ENCODE measurements at places on chromosomes 3 and 15. TPM values are rescaled to one million over a fixed set of nuclear protein-coding genes. Genes with fewer than 3 reads are reported as not detected.

Gene POTEB3
- not detected for total RNA-seq

GRCh38 chr15:31557899-31558298 lies 231.3 kb downstream of the KLF13 start:
- DNase-seq: no peak

Gene SNTN
- total RNA-seq: not detected

GRCh38 chr3:134768116-134768515 lies 26.9 kb upstream of the EPHB1 start:
- no peak for DNase-seq

GRCh38 chr15:68354268-68354667 lies 76.7 kb downstream of the FEM1B start:
- no peak for DNase-seq

DNA sequence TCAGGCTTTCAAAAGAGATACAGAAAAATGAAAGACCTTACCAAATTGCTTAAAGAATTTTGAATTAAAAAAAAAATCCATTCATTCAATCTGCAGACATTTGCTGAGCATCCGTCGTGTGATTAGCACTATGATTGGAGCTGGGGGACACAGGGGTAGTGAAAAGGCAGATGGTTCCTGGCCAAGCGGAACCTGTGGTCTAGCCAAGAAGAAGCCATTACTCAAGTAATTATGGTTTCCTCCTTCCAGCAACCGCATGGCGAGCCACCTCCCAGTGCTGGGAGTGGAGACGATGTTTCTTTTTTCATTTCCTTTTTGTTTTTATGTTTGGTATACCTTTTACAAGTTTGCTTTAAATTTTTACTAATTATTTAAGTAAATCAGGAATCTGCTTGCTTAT lies 140.2 kb downstream of the CACNA2D3 start:
- DNase-seq: no peak

Gene ATRIP
- 15.6 TPM for total RNA-seq

Gene SRGAP3
- total RNA-seq: 2.8 TPM

DNA sequence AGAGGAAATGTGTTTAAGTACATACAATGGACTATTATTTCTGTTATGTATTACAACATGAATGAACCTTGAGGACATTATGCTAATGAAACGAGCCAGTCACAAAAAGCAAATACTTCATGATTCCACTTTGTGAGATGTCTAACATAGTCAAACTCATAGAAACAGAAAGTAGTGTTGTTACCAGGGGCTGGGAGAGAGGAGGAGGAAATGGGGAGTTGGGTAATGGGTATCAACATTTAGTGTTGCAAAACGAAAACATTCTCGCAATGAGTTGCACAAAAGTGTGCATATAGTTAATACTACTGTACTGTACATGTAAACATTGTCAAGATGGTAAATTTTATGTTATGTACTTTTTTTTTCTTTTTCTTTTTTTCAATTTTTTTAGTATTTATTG lies 194.3 kb downstream of the IL5RA start:
- no peak for DNase-seq

DNA sequence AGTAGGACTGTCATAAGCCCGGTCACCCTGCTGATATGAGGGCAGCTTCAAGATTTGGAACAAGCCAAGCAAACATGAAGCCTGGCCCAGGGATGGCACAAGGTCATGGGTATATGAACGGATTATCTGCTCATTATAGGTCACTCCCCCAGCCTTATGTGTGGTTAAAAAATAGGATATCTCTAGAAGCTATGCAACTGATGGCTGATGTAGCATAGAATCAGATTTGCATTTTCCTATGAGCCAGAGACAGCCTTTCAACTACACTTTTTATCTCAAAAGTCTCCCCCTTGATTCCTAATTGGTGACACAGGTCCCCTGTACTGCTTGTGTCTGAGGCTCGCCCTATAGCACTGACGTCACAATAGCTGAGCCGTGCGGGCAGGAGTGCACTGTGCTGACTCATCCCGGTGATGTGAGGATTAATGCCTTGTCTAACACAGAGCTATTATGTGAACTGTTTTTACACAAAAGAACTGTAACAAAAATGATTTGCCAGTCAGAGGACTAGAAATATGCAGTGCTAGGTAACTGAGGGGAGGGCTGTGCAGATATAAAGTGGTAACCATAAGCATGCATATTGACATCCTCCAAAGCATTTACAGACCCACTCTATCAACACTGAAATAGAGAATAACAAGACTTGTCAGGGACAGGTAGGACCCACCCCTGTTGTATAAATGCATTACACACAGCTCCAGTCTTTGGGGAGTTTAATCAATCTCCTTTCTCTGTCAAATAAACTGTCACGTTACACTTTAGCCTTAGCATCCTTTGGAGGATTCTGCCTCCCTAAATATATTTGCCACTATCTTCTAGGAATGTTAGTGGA lies 204.9 kb downstream of the TIGIT start:
- DNase-seq: no peak

Gene TRAT1
- total RNA-seq: 25.9 TPM

- DNase-seq: no peak
Observed at GRCh38 chr15:96355568-96356187, 25.2 kb downstream of the NR2F2 start.

- DNase-seq: no peak
Observed at GRCh38 chr3:98536456-98537017, 4.8 kb downstream of the GPR15 start.

GRCh38 chr15:36978126-36978525 lies 122.2 kb downstream of the MEIS2 start:
- DNase-seq: no peak

Gene PARP9
- total RNA-seq: 38.1 TPM

- no peak for DNase-seq
Observed at GRCh38 chr15:31842532-31843195, 187.7 kb upstream of the CHRNA7 start.

DNA sequence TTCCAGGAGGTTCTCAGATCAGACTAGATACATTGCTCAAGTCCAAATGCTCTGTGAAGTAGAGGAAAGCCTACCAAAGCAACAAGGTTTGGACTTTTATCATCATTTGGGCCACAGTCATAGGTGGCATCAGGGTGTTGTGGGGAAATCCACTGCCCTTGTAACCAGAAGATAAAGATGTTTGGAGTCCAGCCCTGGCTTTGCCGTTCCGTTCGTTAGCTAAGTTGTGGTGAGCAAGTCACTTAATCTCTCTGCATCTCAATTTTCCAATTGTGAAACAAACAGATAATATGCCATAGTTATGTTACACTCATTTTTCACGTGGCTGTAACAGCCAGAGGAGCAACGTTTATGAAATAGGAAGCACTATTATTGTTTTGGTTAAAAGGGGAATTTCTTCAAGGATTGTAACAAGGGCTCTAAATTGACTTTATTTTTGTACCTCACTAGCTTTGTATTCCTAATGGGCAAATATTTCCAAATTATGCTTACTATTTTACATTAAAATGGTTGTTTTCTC lies 125.6 kb downstream of the CD47 start:
- no peak for DNase-seq

GRCh38 chr15:93088981-93089726 lies at the start of gene RGMA:
TSS of gene RGMA (minus strand) at chr15:93089211. CDS start at chr15:93088932, 279 bp downstream.
- DNase-seq: peak; percentile 27

Gene STRIT1
- not detected for total RNA-seq

Gene CTXND1
- not detected for total RNA-seq

GRCh38 chr15:42101861-42102260 lies 7.5 kb upstream of the PLA2G4D start:
- DNase-seq: no peak

- peak; percentile 14 for DNase-seq
Observed at GRCh38 chr3:58609990-58610389, 32.8 kb upstream of the FAM107A start.

Gene RETNLB
- total RNA-seq: not detected

- no peak for DNase-seq
Observed at GRCh38 chr3:150312018-150312657, 96.0 kb upstream of the TSC22D2 start.

DNA sequence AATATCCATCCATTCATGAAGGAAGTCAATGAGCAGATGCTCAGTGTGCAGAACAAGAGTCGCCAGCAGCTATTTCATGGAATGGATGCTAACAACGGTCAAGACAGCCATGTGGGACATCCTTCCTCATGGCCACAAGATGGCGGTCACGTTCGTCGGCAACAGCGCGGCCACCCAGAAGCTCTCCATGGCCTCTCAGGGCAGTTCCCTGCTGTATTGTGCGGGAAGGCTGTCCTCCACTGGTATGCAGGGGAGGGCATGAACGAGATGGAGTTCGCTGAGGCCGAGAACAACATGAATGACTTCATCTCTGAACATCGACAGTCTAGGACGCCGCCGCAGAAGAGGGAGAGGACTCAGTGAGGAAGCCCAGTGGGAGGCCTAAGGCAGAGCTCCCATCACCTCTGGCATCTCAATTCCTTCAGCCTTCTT lies 208.3 kb downstream of the TJP1 start:
- no peak for DNase-seq

Gene IP6K2
- 75.4 TPM for total RNA-seq

GRCh38 chr15:77830051-77830468 lies 197.3 kb upstream of the LINGO1 start:
- DNase-seq: no peak

DNA sequence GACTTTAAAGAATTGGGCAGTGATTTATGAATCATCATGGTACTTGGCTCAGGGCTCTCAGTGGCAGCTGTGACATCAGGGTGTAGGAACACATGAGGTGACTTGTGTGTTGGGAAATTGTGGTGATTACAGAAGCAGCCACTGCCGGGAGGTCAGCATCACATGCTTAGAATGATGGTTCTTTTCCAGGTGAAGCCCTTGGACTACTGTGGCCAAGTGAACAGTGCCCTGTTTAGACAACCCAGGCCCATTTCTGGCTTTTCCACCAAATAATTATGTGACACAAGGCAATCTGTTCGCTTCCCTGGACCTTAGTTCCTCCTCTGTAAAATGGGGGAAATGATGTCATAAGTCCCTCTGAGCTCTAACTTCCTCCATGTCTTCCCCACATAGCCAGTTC lies 139.7 kb upstream of the ROPN1 start:
- DNase-seq: no peak

DNA sequence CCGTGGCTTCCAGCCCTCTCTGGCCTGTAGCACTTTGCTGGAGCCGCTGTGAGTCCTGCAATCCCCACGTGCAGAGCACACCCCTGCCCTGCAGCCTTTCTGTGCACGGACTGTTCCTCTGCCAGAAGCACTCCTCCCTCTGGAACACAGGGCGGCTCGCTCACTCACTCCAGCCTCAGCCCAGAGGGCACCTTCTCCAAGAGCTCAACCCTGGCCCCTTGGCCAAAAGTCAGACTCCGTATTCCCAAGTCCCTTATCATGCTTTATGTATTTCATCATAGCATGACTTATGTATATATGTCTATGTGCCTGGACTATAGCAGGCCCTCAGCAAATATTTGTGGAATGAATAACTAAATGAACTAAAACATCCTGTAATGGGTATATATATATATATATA lies 63.2 kb downstream of the ASB7 start:
- no peak for DNase-seq

- DNase-seq: no peak
Observed at GRCh38 chr3:65617209-65617608, 421.5 kb downstream of the MAGI1 start.

Gene CCK
- total RNA-seq: not detected

DNA sequence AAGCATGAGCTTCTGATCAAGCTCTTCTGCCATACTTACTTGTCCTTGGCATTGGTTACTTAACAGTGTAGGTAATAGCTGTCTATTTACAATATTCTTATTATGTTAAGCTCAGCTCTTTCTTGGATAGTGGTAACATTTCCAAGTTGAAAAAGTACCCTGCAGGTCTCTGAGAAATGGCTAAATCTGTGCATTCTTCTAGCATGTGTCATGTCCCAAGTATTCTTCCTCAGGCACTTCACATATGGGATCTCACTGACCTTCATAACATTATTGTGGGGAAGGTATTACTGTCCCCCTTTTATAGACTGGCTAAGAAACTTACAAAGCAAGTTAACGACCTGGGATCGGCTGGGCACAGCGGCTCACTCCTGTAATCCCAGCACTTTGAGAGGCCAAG lies 236.1 kb downstream of the RORA start:
- no peak for DNase-seq

GRCh38 chr15:55823699-55824340 lies 80.9 kb upstream of the PRTG start:
- DNase-seq: no peak

- DNase-seq: no peak
Observed at GRCh38 chr3:121793078-121793477, 41.8 kb downstream of the IQCB1 start.

- DNase-seq: no peak
Observed at GRCh38 chr3:123696808-123697207, 112.0 kb upstream of the HACD2 start.

GRCh38 chr3:15796771-15797641 lies 773 bp downstream of the ANKRD28 start:
- no peak for DNase-seq

Gene AADAC
- total RNA-seq: not detected

- DNase-seq: no peak
Observed at GRCh38 chr3:151804267-151804666, 9.6 kb upstream of the AADAC start.

GRCh38 chr3:148158210-148158609 lies 539.5 kb upstream of the AGTR1 start:
- DNase-seq: no peak

GRCh38 chr3:9347081-9347480 lies 15.8 kb upstream of the THUMPD3 start:
- DNase-seq: no peak

- DNase-seq: no peak
Observed at GRCh38 chr3:10245081-10245712, 3.1 kb upstream of the TATDN2 start.

Measured in activated T-cell treated with anti-CD3 and anti-CD28 coated beads, Interleukin-2, amount 50 U/mL, for 72 hours (primary cell).